ENCODE measurements at places on chromosomes 6 and 20.
A peak's percentile ranks its signal among the peaks of the same experiment; 100 is the strongest.

- DNase-seq = no peak
Measured at GRCh38 chr6:6704103-6705060, 115.9 kb downstream of the LY86 start.

DNA sequence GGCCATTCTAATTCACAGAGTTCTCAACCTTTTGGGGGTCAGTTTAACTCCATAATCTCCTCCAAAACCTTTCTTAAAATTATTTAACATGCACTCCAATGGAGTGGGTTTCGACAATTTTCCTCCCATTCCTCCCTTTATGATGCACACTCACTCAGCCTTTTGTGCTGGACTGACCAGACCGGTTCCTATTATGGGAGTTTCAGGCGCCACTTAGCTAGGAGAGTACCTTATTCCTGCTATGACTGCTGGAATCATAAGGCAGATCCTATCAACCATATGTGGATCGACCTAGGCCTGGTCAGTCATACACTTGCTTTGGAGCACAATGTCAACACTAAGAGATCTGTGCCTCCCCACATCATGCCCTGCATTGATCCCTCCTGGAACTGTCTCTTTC is 63.9 kb upstream of the MOCS1 start:
- DNase-seq = no peak

- DNase-seq = no peak
Measured at GRCh38 chr6:5175635-5176034, 85.1 kb downstream of the LYRM4 start.

- DNase-seq = no peak
Measured at GRCh38 chr20:46563860-46564221, 13.4 kb upstream of the OCSTAMP start.

- DNase-seq = no peak
Measured at GRCh38 chr6:5665173-5665572, 341.6 kb downstream of the NRN1 start.

DNA sequence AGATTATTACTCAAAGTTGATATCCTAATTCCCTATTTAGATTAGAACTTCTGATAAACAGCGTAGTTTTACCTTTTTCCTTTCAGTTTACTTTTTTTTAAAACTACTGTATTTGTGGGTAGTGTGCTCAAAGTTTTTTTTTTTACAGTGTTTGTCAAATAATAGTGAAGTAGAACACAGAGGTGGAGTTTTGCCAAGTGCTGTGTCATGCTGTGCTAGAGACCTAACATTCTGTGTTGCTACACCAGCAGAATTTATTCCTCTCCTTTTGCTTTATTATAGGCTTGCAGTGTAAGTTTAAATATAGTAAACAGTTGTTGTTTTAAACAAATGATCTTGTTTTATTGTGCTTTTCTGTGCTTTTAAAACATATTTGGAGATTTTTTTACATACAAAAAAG is 125.4 kb downstream of the HIVEP1 start:
- peak; percentile 69 for DNase-seq

DNA sequence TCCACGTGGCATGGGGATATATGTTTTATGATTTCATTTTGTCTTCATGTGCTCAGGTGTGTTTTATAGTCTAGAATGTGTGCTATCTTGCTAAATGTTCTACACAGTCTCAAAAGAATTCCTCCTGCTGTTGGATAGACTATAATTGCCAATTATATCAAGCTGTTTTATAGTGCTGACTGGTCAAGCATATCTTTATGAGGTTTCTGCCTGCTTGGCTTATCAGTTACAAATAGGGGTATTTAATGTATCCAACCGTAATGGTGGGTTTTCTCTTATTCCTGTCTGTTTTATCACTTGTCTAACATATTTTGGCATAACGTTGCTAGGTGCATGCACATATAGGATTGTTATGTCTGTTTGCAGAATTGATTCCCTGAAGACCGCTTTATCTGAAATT is 201.3 kb downstream of the EYS start:
- DNase-seq = no peak
